ENCODE measurements at places on chromosomes 16 and 17. TPM values are rescaled to one million over a fixed set of nuclear protein-coding genes. Genes with fewer than 3 reads are reported as not detected.

- no peak overlapping the region for H3K4me3 ChIP-seq
- no peak for DNase-seq
- peaks cover 43% of the 10 kb centered on the region for H3K4me1 ChIP-seq
- no peaks in the 10 kb centered on the region for H3K36me3 ChIP-seq
Measured at GRCh38 chr16:85392756-85393673, 220.1 kb upstream of the GSE1 start.

- no peaks in the 10 kb centered on the region for H3K27me3 ChIP-seq
- no peaks in the 10 kb centered on the region for H3K36me3 ChIP-seq
- H3K4me3 ChIP-seq: no peak overlapping the region
- peaks cover 16% of the 10 kb centered on the region for H3K4me1 ChIP-seq
- DNase-seq: no peak
Measured at GRCh38 chr17:27807567-27808470, 7.5 kb upstream of the NOS2 start.

DNA sequence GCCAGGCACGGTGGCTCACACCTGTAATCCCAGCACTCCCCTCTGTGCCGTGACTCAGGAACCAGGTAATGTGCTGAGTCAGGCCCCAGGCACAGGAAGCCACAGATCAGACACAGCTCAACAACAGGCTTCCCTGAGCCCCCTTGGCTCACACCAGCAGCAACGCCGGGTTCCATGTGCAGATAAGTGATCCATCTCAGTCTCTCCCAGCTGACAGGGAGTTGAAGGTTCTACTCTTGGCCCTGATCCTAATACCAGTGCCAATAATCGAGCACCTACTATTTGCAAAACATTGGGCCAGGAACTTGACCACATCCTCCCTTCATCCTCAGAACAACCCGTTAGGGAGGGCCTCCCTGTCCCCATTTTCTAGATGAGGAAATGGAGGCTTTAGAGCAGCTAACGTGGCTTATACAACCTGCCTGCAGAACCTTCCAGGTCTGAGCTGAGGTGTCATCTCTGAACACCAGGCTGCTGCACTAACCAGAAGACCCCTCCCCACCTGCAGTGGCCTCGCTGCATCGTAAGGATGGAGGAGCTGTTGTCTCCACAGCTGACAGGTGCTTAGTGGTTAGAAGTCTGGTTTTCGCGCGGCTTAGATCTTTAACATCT lies 64.8 kb upstream of the AMZ2 start:
- peak; percentile 74 for DNase-seq
- no peaks in the 10 kb centered on the region for H3K27me3 ChIP-seq
- H3K4me3 ChIP-seq: peak overlapping the region; percentile 50
- H3K4me1 ChIP-seq: peaks cover 52% of the 10 kb centered on the region
- H3K27ac ChIP-seq: peak overlapping the region; percentile 93

DNA sequence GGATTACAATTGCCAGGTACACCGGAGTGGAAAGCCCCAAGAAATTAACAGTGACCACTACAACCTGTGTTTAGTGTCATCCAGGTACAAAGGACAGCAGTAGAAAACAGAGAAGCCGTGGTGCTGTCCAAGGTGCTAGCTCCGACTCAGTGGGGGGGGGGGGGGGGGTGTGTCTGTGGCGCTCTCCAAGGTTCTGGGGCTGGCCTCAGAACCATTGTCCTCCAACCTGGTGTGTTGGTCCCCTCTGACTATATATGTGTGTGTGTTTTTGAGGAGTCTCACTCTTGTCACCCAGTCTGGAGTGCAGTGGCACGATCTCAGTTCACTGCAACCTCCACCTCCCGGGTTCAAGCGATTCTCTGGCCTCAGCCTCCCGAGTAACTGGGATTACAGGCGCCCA lies 5.8 kb upstream of the ZNF23 start:
- peak; percentile 76 for DNase-seq
- no peak overlapping the region for H3K27ac ChIP-seq
- peaks cover 3% of the 10 kb centered on the region for H3K4me1 ChIP-seq
- no peaks in the 10 kb centered on the region for H3K27me3 ChIP-seq
- no peaks in the 10 kb centered on the region for H3K36me3 ChIP-seq

DNA sequence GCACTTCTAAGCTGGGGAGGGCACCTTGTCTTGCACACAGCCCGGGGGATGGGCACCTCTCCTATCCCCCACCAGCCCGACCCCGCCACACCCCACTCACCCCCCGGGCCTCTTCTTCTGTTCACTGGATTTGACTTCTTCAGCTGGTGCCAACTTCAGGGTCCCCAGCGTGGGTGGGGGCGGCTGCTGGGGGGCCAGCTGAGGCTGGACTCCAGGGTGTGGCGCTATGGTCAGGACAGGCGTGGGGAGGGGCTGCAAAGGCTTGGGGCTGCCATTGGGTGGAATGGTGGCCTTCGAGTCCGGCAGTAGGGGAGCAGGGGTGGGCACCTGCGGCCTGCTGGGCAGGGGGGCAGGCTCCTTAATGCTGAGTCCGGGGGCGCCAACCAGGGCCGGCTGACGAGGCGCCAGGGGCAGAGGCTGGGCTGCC lies 6.1 kb downstream of the MNT start:
- H3K4me3 ChIP-seq: no peak overlapping the region
- 0 out of 2 replicates have a peak, but pooled peaks cover 4% of the 10 kb centered on the region for H3K36me3 ChIP-seq
- DNase-seq: no peak
- no peak overlapping the region for H3K27ac ChIP-seq
- H3K27me3 ChIP-seq: no peaks in the 10 kb centered on the region
- H3K4me1 ChIP-seq: peaks cover 70% of the 10 kb centered on the region

- no peaks in the 10 kb centered on the region for H3K36me3 ChIP-seq
- no peak for DNase-seq
- peaks cover 13% of the 10 kb centered on the region for H3K4me1 ChIP-seq
Measured at GRCh38 chr17:63029541-63029940, 63.5 kb downstream of the TANC2 start.

GRCh38 chr17:29031488-29031887 lies 11.5 kb upstream of the PIPOX start:
- H3K27me3 ChIP-seq: peaks cover 5% of the 10 kb centered on the region
- H3K27ac ChIP-seq: no peak overlapping the region
- H3K4me1 ChIP-seq: no peaks in the 10 kb centered on the region
- no peaks in the 10 kb centered on the region for H3K36me3 ChIP-seq
- no peak overlapping the region for H3K4me3 ChIP-seq
- no peak for DNase-seq

GRCh38 chr16:69930117-69930776 lies 20.9 kb upstream of the CLEC18A start:
- H3K27ac ChIP-seq: no peak overlapping the region
- DNase-seq: peak; percentile 90
- no peak overlapping the region for H3K4me3 ChIP-seq
- H3K27me3 ChIP-seq: no peaks in the 10 kb centered on the region
- H3K36me3 ChIP-seq: no peaks in the 10 kb centered on the region

GRCh38 chr17:17221329-17221728 lies 15.2 kb upstream of the PLD6 start:
- DNase-seq: no peak
- no peaks in the 10 kb centered on the region for H3K4me1 ChIP-seq
- no peaks in the 10 kb centered on the region for H3K27me3 ChIP-seq
- no peaks in the 10 kb centered on the region for H3K36me3 ChIP-seq

GRCh38 chr16:50731989-50732832 lies 9.7 kb upstream of the CYLD start:
- H3K36me3 ChIP-seq: no peaks in the 10 kb centered on the region
- H3K4me3 ChIP-seq: no peak overlapping the region
- H3K4me1 ChIP-seq: no peaks in the 10 kb centered on the region
- DNase-seq: no peak
- no peaks in the 10 kb centered on the region for H3K27me3 ChIP-seq

DNA sequence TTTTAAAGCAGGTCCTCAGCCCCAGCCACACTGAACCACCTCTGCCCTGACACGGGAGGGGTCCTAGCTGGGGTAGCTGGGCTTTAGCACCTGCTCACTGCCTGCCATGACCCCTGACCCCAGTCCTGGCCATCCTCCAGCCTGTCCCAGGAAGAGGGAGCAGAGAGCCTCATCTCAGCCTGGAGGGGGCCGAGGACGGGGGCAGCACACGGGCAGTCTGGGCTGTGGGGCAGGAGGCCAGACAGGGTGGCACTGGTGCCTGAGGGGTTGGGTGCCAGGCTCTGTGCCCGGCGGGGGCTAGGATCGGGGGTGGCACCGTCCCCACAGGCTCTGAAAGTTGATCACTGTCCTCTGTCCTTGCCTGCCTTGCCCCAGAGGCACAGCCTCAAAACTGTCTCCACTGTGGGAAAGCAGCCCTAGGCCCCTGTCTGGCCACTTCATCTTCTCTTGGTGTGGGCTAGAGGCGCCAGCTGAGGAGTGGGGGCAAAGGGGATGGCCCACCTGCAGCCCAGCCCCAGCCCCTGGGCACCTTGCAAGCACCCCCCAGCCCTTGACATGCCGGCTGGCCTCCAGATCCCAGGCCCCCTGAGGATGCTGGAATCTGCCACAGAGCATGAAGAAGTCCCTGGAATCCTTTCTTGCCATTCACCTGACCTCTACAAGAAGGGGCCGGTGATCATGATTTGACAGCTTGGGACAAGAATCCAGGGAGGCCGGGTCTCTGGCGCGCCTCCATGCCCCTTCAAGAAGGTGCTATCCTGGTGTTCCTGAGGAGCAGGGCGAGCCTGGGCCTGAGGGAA lies 15.7 kb downstream of the ENDOV start:
- peaks cover 3% of the 10 kb centered on the region for H3K4me1 ChIP-seq
- H3K27me3 ChIP-seq: no peaks in the 10 kb centered on the region
- no peak for DNase-seq
- H3K27ac ChIP-seq: no peak overlapping the region
- no peak overlapping the region for H3K4me3 ChIP-seq

Gene KRT32
- total RNA-seq: not detected

Gene ZNF200
- total RNA-seq: 8.5 TPM

Gene TM4SF5
- not detected for total RNA-seq

Gene FA2H
- not detected for total RNA-seq

Gene SLX1B
- 7.8 TPM for total RNA-seq

Measured in Karpas-422 (cell line).